Esophagus squamous epithelium (tissue), 5 donors: ENCODE measurements at places on chromosomes 5 and 9.

DNA sequence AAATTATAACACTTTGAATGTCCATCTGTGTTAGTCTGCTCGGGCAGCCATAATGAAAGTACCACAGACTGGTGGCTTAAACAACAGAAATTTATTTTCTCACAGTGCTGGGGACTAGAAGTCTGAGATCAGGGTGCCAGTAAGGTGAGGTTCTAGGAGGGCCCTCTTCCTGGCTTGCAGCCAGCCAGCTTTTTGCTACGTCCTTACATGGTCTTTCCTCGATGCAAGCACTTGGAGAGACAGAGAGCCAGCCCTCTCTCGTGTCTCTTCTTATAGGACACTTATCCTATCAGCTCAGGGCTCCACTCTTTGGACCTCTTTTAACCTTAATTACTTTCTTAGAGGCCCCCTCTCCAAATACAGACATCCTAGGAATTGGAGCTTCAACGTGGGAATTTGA lies 351.8 kb downstream of the SPOCK1 start:
- H3K4me3 ChIP-seq, result no peak overlapping the region
- no peak overlapping the region for H3K27ac ChIP-seq
- no peaks in the 10 kb centered on the region for H3K36me3 ChIP-seq

DNA sequence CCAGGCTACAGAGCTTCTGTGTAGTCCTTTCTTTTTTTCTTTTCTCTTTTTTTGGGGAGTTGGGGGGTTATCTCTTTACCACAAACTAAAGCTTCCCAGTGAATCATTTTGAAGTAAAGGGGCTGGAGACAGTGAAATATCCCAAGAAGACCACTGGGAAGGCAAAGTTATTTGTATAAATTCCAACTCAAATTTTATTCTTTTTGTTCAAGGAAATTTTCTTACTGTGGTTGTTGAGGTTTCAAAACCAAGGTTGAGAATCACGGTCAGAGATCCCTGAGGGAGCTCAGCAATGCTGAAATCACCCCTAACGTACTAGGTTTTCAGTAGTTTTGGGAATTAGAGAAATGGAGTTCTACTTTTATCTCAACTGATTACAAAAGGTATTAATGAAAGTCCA lies 175.7 kb downstream of the ARHGEF28 start:
- DNase-seq, result no peak
- no peak overlapping the region for H3K4me3 ChIP-seq
- no peaks in the 10 kb centered on the region for H3K36me3 ChIP-seq
- no peak overlapping the region for H3K27ac ChIP-seq
- no peaks in the 10 kb centered on the region for H3K27me3 ChIP-seq

GRCh38 chr5:111697215-111697614 lies 59.8 kb downstream of the NREP start:
- H3K4me3 ChIP-seq, result no peak overlapping the region
- DNase-seq, result no peak
- H3K27ac ChIP-seq, result no peak overlapping the region
- no peaks in the 10 kb centered on the region for H3K36me3 ChIP-seq

- DNase-seq, result no peak
- no peaks in the 10 kb centered on the region for H3K27me3 ChIP-seq
- H3K36me3 ChIP-seq, result no peaks in the 10 kb centered on the region
- H3K27ac ChIP-seq, result no peak overlapping the region
- no peak overlapping the region for H3K4me3 ChIP-seq
Observed at GRCh38 chr5:14884062-14884612, 12.6 kb upstream of the ANKH start.

DNA sequence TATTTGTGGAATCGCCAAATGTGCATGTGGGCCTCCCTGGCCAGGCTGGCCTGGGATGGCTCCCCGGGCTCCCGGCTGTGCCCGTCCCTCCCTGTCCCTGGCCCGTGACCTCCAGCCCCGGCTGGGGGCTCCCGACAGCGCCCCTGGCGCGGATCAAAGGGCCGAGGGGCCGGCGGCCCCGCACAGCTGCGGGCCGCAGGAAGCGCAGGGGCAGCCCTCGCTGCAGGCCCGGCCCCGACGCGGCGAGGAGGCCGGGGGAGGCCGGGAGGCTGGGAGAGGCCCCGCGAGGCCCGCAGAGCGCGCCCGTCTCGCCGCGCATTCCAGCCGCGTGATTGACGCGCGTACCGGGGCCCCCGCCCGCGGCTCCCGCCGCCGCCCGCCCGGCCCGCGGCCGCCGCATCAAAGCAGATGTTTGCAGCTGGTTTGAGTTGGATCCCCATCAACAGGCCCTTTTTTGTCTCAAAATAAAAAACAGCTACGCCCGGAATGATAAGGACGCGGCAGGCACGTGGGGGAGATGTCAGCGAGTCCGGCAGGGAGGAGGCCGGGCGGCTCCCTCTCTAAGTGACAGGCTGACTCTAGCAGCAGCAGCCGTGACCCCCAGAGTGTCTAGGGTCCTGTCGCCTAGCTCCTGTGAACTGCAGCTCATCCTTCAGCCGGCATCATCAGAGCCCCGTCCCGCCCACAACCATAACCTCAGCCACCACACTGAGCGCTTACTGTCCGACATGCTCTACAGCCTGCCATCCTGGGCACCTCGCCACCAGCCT lies 69.4 kb downstream of the LMX1B start:
- no peak overlapping the region for H3K27ac ChIP-seq
- no peaks in the 10 kb centered on the region for H3K4me1 ChIP-seq
- H3K36me3 ChIP-seq, result no peaks in the 10 kb centered on the region
- DNase-seq, result no peak

GRCh38 chr5:135271533-135272310 lies 127.3 kb downstream of the MACROH2A1 start:
- H3K27me3 ChIP-seq, result no peaks in the 10 kb centered on the region
- no peak for DNase-seq
- H3K27ac ChIP-seq, result no peak overlapping the region
- no peak overlapping the region for H3K4me3 ChIP-seq
- no peaks in the 10 kb centered on the region for H3K36me3 ChIP-seq

DNA sequence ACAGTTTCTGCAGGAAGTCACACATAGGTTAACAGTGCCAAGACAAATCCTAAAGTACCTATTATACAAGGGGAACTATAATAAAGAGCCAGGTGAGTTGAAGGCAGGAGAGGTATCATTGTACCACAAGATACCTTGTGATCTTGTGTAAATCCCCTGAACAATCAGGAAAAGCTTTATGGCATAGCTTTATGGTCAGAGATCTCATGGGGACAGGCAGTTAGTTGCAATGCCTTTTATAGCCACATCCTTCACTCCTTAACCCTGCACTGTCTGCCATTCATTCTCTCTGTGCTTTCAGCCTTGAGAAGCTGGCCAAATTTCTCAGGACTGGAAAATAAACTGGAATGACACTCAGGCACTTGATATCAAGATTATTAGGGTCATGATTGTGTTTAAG lies 97.0 kb downstream of the GHR start:
- no peak for DNase-seq
- H3K4me1 ChIP-seq, result no peaks in the 10 kb centered on the region
- H3K36me3 ChIP-seq, result no peaks in the 10 kb centered on the region
- H3K27me3 ChIP-seq, result no peaks in the 10 kb centered on the region
- H3K4me3 ChIP-seq, result no peak overlapping the region
- H3K27ac ChIP-seq, result no peak overlapping the region

GRCh38 chr9:93944011-93944410 lies 11.1 kb downstream of the BARX1 start:
- no peaks in the 10 kb centered on the region for H3K36me3 ChIP-seq
- no peak overlapping the region for H3K27ac ChIP-seq
- H3K4me3 ChIP-seq, result no peak overlapping the region
- no peak for DNase-seq
- peaks cover 6% of the 10 kb centered on the region for H3K4me1 ChIP-seq
- H3K27me3 ChIP-seq, result peaks cover 21% of the 10 kb centered on the region

DNA sequence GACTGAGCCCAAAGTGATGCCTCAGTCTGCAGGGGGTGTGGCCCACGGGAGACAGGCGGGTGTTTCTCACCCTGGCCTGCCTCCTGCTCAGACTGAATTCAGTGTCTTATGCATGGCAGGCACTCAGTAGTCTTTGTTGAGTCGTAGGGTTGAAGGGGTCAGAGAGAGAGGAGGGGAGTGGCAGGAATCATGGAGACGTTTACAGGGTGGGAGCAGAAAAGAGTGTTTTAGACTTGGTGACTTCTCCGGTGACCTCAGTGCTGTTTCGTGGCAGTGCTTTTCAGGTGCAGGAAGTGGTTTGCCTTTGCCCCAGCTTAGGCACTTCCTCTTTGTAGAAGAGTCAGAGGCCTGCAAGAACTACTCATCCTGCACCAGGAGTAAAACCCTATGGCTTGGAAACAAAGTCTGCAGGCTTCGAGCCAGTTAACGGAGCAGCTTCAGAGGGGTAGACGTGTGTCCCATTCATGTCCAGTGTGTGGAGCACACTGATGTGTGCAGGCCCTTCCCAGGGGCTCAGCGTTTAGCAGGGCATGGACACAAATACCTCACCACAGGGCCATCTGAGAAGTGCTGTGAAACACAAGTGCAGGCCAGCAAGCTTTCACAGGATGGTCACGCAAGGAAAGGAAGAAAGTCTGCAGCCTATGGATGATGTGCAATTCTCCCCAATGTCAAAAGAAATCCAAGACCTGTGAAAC lies 24.5 kb upstream of the SEMA4D start:
- H3K4me1 ChIP-seq, result peaks cover 20% of the 10 kb centered on the region
- H3K27me3 ChIP-seq, result no peaks in the 10 kb centered on the region
- H3K4me3 ChIP-seq, result no peak overlapping the region
- no peak for DNase-seq

DNA sequence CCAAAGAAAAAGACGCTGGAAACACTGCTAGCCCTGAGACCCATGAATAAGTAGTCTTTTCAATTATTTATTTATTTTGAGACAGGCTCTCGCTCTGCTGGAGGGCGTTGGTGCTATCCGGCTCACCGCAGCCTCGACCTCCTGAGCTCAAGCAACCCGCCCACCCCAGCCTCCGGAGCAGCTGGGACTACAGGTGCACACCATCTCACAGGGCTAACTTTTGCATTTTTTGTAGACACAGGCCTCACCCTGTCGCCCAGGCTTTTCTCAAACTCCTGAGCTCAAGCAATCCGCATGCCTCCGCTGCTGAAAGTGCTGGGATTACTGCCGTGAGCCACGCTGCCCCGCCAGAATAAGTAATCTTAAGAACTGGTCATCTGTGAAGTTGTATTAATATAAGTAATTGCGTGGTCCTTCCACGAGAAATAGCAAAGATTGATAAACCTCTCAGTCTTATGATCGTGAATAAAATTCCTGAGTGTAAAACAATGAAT lies 1.6 kb downstream of the ANXA2R start:
- peak overlapping the region; percentile 38 for H3K4me3 ChIP-seq
- no peak for DNase-seq
- H3K36me3 ChIP-seq, result no peaks in the 10 kb centered on the region

DNA sequence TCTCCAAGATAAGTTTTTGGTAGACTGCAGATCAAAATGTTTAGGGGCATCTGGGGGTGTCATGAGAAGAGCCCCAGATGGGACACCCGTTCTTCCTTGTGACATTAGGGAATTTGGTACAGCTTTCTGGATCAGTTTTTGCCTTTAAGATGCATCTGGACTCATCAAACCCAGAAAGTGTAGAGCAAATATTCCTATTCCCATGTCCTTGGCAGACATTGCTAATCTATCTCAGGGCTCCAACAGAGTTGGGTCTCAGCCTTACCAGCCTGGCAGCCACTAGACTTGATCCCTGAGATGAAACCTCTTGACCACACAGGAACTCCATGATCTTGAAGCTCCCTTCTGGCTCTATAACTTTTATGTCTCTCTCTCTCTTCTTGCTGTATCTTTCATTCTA lies 35.6 kb downstream of the ERGIC1 start:
- no peaks in the 10 kb centered on the region for H3K27me3 ChIP-seq
- H3K4me3 ChIP-seq, result no peak overlapping the region
- no peaks in the 10 kb centered on the region for H3K36me3 ChIP-seq
- H3K27ac ChIP-seq, result peak overlapping the region; percentile 76

DNA sequence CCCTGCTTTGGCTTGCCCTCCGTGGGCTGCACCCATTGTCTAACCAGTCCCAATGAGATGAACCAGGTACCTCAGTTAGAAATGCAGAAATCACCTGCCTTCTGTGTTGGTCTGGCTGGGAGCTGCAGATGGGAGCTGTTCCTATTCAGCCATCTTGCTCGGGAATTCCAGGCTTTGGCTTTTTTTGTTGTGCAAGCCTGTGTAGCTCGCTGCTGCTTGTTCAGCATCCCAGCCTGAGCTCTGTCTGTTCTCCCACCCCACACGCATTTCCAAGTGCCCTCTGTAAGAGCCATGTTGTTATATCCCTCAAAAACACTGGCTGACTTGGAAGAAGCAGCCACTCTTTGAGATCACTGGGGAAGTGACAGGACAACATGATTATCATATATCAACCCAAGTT lies 101.6 kb upstream of the DPYSL3 start:
- H3K4me3 ChIP-seq, result no peak overlapping the region
- no peak overlapping the region for H3K27ac ChIP-seq
- no peaks in the 10 kb centered on the region for H3K36me3 ChIP-seq
- no peaks in the 10 kb centered on the region for H3K4me1 ChIP-seq
- H3K27me3 ChIP-seq, result peaks cover 13% of the 10 kb centered on the region

- no peak overlapping the region for H3K27ac ChIP-seq
- peaks cover 15% of the 10 kb centered on the region for H3K36me3 ChIP-seq
Observed at GRCh38 chr5:62330302-62330701, 24.3 kb downstream of the KIF2A start.

- H3K4me1 ChIP-seq, result no peaks in the 10 kb centered on the region
- no peak overlapping the region for H3K4me3 ChIP-seq
- no peaks in the 10 kb centered on the region for H3K36me3 ChIP-seq
- no peak for DNase-seq
Observed at GRCh38 chr5:140996060-140996459, 29.8 kb downstream of the PCDHAC2 start.

- no peaks in the 10 kb centered on the region for H3K27me3 ChIP-seq
- H3K36me3 ChIP-seq, result no peaks in the 10 kb centered on the region
- no peak overlapping the region for H3K27ac ChIP-seq
- DNase-seq, result no peak
- H3K4me3 ChIP-seq, result no peak overlapping the region
Observed at GRCh38 chr5:27502236-27502635, 463.9 kb upstream of the CDH9 start.

DNA sequence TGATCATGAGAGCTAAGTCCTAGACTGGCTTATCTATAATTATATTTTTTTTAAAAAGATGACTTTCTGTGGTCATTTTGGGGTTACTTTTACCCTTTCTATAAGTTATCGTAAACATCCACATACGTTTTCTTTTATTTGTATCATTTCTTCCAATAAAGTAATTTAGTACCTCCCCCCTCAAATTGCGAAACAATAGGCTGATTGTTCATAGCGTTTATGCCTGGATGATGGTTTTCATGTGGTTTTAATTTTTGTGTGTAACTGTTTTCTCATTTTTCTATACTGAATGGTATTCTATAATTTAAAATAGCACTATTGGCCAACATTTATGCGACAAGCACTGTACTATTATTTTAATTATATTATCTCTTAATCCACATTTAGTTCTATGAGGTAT lies 44.5 kb downstream of the SMC5 start:
- no peak for DNase-seq
- no peak overlapping the region for H3K27ac ChIP-seq
- H3K27me3 ChIP-seq, result no peaks in the 10 kb centered on the region

GRCh38 chr5:132388244-132389050 lies 18.9 kb downstream of the SLC22A5 start:
- H3K4me1 ChIP-seq, result peaks cover 57% of the 10 kb centered on the region
- H3K27ac ChIP-seq, result peak overlapping the region; percentile 96
- no peak overlapping the region for H3K4me3 ChIP-seq
- DNase-seq, result no peak
- H3K36me3 ChIP-seq, result no peaks in the 10 kb centered on the region
